ENCODE measurements at places on chromosomes 2 and 18.

DNA sequence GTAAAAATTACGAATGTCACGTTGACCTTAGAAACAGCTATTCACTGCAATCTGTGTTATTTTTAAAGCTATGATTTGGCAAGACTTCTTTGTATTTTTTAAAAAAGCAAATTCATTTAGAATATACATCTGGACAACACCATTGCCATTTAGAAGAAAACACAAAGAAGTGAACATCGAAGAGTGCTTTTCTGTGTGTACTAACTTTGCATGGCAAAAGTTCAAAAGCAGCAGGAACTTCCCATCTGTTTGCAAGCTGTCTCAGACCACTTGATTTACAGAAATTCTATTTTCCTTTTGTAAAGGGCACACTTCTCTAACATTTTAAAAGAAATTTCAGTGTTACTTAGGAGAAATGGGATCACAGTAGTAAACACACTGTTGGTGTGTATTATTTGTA lies 145.9 kb downstream of the CALCRL start:
- no peaks in the 10 kb centered on the region for H3K36me3 ChIP-seq
- no peak overlapping the region for H3K4me3 ChIP-seq

DNA sequence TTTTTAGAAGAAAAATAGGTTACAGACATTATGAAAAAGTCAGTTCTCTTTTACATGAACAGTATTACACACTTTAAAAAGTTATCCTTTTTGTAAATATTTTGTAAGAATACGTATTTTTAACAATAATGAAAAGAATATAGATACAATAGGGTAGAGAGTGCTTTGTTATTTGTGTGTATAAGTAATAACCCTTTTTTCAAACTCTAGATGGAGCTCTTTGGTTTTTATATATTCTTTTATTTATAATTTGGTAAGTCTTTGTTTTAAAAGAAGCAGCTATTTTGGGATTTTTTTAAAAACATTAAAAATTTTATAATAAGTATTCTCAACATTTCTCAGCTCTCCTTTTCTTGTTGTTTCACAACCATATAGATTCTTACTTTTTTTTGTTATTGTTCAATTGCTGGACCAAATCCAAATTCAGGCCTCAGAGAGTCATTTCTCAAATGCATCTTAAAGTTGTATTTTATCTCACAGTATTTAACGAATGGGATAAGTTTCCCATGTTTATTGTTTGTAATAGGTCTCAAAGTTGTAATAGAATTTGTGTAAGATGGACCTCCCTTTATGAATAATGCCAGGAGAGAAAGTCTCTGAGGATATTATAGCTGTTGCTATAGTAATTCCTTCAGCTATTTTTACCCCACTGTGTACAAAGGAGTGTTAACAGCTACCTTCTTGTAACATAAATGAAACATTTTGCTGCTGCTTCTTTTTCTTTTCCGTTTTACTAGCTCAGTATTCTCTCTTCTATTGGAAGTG lies 46.4 kb downstream of the ACYP2 start:
- H3K27ac ChIP-seq, result no peak overlapping the region
- H3K4me1 ChIP-seq, result no peaks in the 10 kb centered on the region
- no peak overlapping the region for H3K4me3 ChIP-seq
- H3K36me3 ChIP-seq, result no peaks in the 10 kb centered on the region

GRCh38 chr2:44543773-44544725 lies 182.3 kb downstream of the CAMKMT start:
- H3K4me1 ChIP-seq, result no peaks in the 10 kb centered on the region
- H3K27ac ChIP-seq, result no peak overlapping the region
- H3K4me3 ChIP-seq, result no peak overlapping the region
- no peaks in the 10 kb centered on the region for H3K36me3 ChIP-seq
- H3K27me3 ChIP-seq, result no peaks in the 10 kb centered on the region
- DNase-seq, result no peak

DNA sequence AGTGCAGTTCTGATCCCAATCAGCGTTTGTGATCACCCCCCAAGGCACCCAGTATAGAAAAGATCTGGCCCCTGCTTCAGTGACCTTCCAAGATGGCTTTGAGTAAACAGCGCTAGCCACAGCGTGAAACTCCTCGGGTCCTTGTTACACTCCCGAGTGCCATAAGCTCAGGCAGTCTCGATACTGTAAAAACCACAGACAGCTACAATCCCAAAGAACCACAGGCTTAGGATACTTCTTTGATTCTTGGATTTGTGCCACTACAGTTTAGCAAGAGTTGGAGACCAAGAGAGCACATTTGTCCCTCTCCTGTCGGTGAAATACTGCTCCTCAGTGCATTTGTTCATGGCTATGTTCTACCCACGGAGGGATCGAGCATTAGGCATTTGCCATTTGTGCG lies 352.5 kb upstream of the ZNF521 start:
- H3K27me3 ChIP-seq, result peaks cover 16% of the 10 kb centered on the region
- DNase-seq, result no peak
- no peaks in the 10 kb centered on the region for H3K36me3 ChIP-seq
- H3K4me1 ChIP-seq, result no peaks in the 10 kb centered on the region
- H3K4me3 ChIP-seq, result no peak overlapping the region

DNA sequence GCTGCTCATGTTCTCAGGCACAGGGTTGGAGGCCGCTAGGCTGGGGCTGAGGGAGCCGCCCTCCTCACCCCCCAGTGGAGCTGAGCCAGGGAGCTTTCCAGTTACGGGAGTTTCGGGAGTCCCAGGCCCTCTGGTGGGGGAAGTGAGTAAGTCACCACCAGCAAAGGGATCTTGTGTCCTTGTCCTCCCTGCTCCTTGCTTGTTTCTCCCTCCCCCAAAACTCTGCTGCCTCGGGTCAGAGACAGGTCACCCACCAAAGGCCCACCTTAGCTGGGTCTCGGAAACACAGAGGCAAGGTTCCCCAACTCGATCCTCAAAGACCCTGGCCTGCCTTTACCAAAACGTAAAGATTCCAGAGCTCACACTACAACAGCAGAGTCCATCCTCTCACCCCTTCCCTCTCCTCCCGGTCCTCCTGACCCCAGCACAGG lies 60.5 kb upstream of the POMC start:
- DNase-seq, result no peak
- H3K36me3 ChIP-seq, result peaks cover 1% of the 10 kb centered on the region
- no peak overlapping the region for H3K4me3 ChIP-seq
- peaks cover 11% of the 10 kb centered on the region for H3K4me1 ChIP-seq

DNA sequence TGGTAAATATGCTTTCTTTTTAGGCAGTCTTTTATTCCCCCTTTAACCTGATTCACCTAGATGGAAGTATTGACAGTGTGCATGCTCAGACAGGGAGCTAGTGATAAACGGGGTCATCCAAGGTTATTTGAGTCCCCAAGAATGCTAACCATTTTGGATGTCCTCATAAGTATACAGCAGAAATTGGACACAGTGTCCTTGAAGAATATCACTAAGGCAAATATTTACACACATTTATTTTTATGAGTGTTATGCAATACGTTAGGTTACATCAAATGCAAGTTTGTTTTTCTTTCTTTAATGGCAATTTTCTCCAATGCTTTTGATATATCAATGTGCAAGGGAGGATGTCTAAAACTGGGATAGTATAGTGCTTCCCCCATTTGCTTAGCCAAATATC lies 23.6 kb downstream of the CNTNAP5 start:
- DNase-seq, result no peak
- H3K27me3 ChIP-seq, result no peaks in the 10 kb centered on the region
- no peaks in the 10 kb centered on the region for H3K36me3 ChIP-seq
- H3K27ac ChIP-seq, result no peak overlapping the region
- no peak overlapping the region for H3K4me3 ChIP-seq

Measured in natural killer cell treated with Interleukin-12 subunit alpha and Interleukin-12 subunit beta and Interleukin-15 and Interleukin-18, amount 100 ng/mL, for 72 hours (primary cell).